ENCODE measurements at places on chromosomes 7 and 10.
A peak's percentile ranks its signal among the peaks of the same experiment; 100 is the strongest.

- DNase-seq, result no peak
Measured at GRCh38 chr7:66198469-66198868, 6.7 kb upstream of the TPST1 start.

DNA sequence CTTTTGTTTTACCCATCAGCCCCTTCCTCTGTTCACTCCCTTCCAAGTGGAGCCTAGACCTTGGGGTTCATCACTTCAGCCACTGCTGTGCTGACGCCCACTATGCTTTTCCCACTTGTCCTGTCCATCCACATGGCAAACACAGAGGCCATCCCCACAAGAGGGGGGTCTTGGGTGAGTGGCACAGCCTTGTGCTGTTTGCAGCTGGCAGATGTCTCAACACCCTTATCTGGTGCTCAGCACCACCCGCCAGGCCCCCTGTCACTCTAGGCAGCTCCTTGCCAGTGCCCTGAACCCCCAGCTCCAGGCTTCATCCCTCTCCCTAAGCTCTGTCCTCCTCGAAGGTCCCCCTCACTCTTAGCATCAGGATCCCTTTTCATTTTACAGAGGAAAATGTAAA, 13.1 kb downstream of the BLVRA start:
- DNase-seq, result no peak

GRCh38 chr10:89352802-89353201, 25.0 kb downstream of the IFIT3 start:
- DNase-seq, result no peak

DNA sequence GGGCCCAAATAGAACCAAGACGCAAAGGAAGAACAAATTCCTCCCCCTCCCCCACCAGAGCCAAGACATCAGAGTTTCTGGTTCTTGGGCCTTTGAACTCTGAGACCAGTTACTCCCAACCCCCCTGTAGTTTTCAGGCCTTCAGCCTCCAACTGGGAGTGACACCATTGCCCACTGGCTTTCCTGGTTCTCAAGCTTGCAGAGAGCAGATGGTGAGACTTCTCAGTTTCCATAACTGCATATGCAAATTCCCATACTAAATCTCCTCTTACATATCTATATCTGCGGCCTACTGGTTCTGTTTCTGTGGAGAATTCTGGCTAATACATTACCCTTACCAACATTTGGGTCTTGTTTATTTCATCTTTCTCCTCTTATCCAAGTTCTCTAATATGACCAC, 762.9 kb downstream of the GRM8 start:
- DNase-seq, result no peak

GRCh38 chr10:75876710-75877109, 445.3 kb downstream of the LRMDA start:
- no peak for DNase-seq

GRCh38 chr7:37952240-37952639, 31.8 kb downstream of the EPDR1 start:
- DNase-seq, result no peak

- no peak for DNase-seq
Measured at GRCh38 chr10:119667562-119668328, 16.6 kb downstream of the BAG3 start.

- no peak for DNase-seq
Measured at GRCh38 chr7:116672596-116673456, 830 bp downstream of the MET start.

GRCh38 chr10:3424111-3424851, 251.7 kb upstream of the PITRM1 start:
- no peak for DNase-seq

DNA sequence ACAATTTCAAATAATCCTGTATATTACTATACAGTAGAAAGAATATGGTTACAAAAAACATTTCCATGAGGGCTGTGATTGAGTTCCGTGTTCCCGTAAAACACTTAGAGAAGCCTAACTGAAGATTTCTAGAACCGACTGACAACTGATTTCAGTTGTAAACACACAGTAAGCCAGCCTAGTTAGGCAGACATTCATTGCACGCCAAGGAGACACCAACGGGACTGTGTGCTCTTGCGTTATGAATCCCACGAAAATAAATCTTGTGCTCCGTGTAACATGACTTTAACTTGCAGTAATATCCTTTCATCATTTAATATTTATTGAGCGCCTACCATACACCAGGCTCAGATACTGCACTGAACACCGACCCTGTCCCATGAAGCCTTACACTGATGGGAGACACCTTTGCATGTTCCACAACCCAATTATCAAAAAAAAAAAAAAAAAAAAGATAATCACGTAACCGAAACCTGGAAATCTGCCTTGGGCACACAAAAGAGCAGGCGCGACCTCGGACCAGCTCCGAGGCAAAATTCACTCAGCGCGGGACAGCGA, 420 bp upstream of the KLHL7 start:
- no peak for DNase-seq

- DNase-seq, result no peak
Measured at GRCh38 chr10:2929480-2930258, 137.7 kb upstream of the PFKP start.

DNA sequence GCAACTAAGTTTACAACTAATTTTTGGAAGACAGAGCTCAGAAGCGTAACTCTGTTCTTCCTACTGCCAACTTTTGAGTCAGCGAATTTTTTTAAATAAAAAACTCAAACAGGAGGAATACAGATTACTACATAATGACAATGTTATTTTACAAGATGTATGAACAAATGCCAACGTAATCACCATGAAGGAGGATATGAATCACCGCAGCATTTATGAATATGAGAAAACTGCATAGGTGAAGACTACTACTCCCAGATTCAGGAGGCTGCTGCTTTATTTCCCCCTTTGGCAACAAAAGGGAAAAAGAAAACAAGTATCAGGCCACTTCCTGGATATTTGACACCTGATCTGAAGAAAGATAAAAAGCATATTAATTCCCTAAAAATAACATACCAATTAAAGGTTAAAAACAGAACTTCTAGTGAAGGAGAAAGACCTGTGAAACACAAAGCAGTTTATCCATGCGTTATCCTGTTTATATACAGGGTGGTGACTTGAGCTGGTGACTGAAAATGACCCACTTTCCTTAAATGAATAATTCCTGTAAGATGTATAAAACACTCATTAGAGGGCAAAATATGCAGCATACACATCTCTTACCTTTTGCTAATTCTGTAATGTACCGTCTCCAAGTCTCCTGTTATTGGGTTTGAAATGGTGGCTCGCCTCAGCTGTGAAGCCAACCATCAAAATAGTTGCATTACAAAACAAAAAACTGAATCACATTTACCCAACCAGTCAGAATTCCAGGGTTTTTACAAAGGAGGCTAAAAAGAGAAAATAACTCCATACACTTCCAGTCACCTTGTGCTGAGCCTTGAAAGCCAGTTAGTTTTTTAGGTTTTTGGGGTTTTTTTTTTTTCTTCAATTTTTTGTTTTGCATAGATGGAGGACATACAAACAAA, 52.0 kb downstream of the P4HA1 start:
- no peak for DNase-seq

- no peak for DNase-seq
Measured at GRCh38 chr7:138154661-138155060, 78.4 kb downstream of the AKR1D1 start.

- no peak for DNase-seq
Measured at GRCh38 chr7:107854454-107854853, 36.5 kb upstream of the DLD start.

GRCh38 chr10:92142512-92142911, 148.4 kb downstream of the CPEB3 start:
- no peak for DNase-seq

- no peak for DNase-seq
Measured at GRCh38 chr7:106183952-106184351, 71.8 kb upstream of the SYPL1 start.

DNA sequence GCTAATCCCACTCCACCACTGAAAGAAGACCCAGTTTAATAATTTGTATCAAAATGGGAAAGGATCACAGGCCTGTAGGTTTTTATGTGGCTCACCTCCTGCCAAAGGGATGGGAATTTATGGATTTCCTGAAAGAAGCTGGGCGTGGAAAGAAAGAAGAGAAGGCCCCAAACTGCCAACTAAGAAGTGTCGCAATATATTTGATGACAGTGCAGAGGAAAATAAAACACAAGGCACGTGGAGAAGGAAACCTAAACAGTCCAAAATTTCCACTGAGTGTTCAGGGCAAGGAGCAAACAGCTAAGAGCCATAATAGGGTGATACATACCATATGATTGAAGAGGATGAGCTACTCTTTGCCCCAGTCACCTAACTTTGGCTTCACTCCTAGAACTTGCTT, 667.2 kb downstream of the GATA3 start:
- DNase-seq, result no peak

DNA sequence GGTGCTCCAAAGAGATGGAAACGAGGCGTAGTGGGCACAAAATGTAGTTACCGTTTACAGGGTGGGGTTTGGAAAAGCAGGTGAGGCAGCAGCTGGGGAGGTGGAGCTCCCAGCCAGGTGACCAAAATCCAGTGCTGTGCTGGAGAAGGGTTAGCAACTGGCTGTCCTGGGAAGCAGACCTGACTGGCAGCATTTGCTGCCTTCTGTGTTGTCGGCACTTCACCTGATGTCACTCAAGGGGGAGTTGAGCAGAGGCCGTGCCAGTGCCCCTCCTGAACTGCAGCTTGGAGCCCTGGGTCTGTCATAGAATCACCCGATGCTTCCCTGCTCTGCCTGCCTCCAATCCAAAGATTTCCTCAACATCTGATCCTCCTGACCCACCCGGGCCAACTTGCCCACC, 12.8 kb downstream of the GCK start:
- no peak for DNase-seq

DNA sequence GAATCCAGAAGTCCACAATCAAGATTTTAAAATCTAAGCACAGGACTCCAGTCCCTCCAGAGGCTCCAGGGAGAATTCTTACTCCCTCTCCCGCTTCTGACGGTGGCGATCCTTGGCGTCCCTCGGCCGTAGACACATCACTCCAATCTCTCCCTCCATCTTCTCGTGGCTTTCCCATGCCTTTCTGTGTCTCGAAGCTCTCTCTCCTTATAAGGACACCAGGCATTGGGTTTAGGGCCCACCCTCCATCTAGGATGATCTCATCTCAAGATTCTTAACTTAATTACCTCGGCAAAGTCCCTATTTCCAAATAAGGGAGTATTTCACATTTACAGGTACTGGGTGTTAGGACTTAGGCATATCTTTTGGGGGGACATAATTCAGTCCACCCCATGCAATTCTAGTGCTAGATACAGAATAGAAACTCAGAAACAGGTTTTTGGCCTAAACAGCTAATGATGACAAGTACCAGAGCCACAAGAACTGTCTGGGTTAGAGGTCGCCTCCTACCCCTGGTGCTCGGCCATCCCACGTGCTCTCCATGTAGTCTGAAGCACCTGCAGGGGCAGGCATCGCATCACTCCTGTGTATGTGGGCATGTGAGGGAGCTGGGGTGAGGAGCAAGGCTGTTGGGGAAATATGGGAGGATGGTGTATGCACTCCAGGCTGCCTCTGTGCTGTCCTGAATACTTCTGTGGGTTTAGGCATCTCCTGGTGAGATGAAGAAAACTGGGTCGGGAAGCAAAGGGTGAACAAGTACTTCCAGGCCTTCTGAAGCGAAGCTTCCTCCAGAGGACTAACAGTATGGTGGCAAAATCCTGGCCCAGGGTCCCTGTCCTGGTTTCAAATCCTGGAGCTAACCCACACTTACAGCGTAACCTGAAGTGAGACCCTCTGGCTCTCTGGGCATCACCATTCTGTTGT, 298.3 kb upstream of the ZMIZ1 start:
- DNase-seq, result no peak

DNA sequence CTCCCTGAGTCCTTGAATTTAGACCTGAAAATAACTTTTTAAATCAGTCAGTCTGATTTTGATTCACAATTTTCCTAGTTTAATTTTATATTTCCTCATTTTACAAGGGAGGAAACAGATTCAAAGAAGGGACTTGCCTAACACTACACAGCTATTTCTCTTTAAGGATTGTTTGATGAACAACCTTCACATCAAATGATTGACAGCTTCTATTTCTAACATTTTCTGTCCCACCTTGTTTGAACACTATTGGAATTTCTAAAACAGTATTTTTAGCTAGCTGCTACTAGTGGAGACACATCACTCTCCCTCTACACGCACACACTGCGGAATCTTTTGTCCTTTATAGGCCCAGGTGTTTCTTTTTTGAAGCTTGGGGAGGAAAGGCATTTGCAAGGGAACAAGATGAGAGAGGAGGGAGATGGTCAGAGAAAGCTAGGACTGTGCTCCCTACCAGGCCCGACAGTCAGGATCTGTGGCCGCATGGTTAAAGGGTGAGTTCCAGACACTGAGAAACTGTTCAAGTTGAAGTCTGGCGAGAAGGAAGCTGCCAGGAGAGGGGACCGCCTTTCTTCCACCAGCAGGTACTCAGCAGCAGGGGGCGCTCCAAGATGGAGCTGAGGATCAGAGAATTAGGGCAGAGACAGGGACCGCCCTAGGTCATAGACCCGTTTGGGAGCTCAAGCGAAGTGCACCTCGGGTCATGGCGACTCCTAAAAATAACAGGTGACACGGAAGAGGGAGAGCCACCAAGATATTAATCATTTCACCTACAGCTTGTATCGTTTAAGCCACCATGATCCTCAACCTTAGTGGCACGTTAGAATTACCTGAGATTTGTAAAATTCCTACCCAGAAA, 49.7 kb downstream of the DNAJC12 start:
- DNase-seq, result peak; percentile 77

GRCh38 chr10:7302392-7302906, 108.4 kb downstream of the SFMBT2 start:
- DNase-seq, result no peak

- DNase-seq, result peak; percentile 40
Measured at GRCh38 chr10:92573091-92573797, 649 bp downstream of the IDE start.

DNA sequence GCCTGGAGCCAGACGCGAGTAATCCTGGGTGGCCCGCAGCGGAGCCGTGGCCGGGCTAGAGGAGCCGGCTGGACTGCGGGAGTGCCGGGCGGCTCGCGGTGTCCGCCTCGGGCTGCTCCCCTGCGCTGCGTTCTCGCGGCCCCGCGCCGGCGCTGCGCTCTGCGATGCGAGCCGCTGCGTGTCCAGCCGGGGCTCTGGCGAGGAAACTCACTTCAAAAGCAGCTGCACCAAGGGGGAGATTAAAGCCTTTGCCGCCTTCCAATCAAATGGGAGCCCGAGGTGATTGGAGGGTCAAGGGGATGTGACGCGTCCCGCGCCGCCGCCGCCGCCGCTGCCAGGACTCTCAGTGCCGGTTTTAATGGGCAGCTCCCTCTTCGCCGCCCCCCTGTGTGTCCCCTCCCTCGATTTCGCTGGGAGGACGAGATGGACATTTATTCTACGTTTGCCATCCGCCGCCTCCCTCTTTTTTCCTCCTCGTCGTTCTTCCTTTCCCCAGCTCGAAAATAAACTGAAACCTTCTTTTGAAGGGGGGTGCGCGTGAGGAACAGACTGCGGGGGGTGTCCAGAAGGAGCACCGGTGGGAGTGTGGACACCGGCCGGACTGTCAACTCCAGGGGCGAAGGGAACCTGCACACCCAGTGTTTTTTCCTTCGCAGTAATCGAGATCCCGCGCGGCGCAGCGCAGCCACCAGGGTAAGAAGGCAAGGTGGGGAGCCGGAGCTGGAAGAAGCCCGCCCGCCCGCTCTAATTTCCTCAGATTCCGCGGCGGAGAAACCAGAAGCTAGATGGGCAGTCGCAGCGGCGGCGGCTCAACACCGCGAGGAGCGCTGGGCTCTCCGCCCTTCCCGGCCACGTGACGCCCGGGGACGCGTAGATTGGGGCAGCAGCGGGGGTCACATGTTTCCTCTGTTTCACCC, at the start of gene ZNF503:
TSS of gene ZNF503 (minus strand) at position 196 of the 917 bp plus-strand sequence. CDS start 345 bp downstream, outside the sequence.
- peak; percentile 84 for DNase-seq

GRCh38 chr10:49010295-49010694, 70.7 kb upstream of the LRRC18 start:
- no peak for DNase-seq

- DNase-seq, result no peak
Measured at GRCh38 chr7:75879771-75880184, 944 bp downstream of the RHBDD2 start.

- DNase-seq, result no peak
Measured at GRCh38 chr7:43278088-43278644, 165.7 kb downstream of the HECW1 start.
